Calu3 (cell line): ENCODE measurements at places on chromosomes 2 and 18. TPM values are rescaled to one million over a fixed set of nuclear protein-coding genes. Genes with fewer than 3 reads are reported as not detected.
A peak's percentile ranks its signal among the peaks of the same experiment; 100 is the strongest.

DNA sequence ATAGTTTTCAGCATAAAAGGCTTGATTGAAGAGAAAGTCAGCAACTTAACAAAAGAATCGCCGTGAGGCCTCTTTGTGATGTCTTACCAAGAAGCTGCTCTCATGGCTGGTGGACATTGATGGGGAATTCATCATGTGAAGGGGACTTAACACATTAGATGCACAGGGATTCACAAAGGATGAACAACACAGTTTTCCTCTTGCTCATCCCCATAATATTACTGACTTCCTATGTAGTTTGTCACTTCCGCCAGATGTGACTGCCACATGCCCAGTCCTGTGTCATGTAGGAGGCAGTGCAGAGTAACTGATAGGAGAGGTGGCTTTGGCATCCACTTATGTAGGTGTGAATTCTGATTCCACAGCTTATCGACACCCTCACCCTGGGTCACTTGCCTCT, 232.6 kb upstream of the LYPD1 start:
- DNase-seq: no peak

DNA sequence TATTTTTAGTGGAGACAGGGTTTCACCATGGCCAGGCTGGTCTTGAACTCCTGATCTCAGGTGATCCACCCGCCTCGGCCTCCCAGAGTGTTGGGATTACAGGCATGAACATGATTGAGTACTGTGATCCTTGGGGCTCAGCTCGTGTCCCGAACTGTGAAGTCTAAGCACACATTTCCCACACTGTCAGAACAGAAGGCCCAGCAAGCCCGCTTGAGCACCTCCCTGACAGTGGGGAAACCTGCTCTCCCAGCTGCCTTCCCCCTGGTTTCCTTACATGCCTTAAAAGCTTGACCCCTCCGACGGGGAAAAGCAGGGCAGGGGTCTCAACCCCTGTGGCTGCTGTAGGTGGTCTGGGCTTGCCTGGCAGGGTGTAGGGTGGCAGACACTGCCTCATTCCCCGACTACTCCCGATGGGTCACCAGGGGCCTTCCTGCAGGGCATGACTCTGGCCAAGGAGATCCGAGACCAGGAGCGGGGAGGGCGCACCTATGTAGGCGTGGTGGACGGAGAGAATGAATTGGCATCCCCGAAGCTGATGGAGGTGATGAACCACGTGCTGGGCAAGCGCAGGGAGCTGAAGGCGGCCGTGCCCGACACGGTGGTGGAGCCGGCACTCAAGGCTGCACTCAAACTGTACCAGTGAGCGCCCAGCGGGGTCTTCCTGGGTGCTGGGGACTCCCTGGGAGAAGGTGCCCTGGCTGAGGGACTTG, 10.1 kb downstream of the VIL1 start:
- DNase-seq: no peak

DNA sequence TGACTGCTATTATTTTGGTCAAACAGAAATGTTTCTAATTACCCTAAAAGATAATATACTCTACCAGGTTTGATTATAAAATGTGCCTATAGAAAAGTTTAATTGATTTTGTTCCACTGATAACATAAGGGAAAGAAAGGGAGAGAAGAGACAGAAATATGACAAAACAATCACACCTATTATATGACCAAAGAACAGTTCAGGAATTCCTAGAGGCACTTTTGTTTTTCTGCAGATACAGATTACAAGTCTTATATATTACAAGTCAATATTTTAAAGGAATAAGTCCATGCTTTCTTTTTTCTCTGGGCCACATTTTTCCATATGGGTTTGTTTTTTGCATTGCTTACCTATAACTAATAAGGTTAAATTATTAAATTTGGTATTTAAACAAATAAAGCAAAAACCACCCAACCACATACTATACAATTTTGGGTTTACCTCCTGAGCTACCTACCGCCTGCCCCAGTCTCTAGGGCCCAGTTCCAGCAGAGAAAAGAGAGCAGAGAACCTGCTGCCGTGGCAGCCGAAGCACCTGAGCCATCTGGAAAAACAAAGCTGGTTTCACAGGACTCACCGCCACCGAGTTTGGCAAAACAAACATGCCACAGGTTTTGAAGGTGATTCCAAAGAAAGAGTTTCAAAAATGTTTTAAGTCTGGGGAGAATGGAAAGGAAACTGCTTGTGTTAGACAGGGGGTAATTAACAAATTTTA, 92.1 kb downstream of the DYM start:
- peak; percentile 2 for DNase-seq

CYRIA gene
- 0.19 and 0.22 TPM in 2 replicates for total RNA-seq

DNA sequence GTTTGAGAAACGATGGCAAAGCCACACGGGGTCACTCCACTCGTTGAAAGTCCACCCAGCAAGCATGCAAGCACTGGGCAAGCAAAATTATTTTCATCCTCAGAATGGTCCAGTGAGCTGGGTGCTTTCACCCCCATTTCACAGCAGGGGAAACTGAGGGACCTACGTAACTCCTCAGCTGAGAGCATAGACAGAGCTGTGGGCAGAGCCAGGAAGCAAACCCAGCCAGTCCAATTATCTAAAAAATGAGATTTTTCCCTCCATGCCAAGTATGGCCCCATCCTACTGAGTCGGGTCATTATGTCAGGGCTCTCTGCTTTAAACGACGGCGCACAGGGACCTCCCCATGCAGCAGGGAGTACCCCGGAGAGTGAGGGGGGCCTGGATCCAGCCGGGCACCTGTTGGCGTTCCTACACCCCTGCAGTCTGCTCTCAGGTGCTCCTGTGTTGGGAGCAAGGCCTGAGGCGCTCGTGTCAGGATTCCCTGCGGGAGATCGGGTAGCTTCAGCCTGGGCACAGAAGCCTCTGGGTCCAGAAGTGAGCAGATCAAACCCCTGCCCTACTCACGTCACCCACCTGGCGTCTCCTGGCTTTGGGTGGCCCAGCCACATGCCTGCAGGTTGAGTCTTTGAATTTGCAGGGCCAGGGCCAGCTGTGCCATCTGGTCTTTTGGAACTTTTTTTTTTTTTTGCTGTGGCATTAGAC, 17.3 kb downstream of the TWIST2 start:
- DNase-seq: no peak

MFSD2B gene
- total RNA-seq: 0.37 TPM in 1 of 2 replicates, not detected in the other

DNA sequence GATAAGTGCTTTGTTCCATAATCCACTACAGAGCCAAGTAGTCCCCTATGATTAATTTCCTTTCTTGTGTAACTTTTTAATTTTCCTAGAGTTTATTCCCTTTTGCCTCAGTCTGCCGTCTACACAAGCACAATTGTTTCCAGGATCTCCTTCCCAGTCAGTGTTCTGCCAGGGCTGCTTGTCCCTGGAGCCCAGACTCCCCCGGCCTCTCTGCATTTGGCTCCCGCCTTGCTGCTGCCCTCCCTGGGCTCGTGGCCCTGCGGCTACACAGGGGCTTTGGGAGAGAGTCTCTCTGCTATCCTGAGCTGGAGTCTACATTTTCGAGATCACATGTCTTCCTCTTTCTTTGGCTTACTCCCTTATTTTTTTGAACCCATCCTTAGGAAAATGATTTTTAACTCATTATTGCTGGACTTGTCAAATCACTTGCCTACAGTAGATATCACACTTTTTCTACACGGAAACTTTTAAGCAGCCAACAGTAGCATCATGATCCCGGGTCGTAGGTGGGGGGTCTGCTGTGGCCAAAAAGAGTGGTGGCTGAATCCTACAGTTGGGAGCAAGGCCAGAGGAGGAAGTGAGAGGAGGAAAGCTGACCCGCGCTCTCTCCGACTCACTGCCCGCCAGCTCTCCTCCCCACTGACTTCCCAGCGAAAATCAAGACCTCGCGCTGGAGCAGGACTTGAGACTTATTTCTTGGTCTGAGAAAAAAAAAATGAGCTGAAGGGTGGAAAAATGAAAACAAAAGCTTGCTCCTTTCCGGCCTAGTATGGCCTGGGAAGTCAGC, 9.4 kb downstream of the FBLN7 start:
- no peak for DNase-seq

DNA sequence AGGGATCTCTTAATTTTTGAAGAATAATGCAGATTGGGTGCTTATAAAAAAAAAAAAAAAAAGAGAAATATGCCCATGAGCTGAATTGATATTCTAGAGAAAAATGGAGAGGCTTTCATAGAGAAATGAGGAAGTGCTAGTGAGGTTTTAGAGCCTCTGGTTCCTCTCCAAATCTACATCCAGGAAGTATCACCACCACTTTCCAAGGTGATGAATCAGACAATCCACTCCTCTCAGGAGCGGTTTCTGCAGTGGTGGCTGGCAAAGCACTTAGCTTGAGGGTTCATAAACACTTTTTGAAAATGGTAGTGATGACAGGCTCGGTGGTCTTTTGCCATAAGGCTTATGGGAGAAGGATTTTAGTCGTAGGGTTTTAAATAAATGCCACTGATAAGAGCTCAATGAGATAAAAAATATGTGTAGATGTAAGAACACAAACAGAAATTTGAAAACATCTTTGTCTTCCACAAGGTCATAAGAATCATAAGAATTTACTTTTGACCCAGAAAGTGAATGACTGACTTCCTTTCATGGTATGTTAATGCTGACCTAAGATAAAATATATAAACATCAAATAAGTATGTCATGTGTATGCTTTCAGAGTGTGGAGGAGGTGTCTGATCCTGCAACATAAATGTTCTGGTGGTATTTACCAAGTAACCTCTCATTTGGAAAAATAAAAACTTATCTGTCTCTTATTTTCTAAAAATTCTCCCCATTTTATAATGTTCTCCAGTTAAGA, 42.1 kb upstream of the DSG1 start:
- DNase-seq: no peak

EVA1A gene
- total RNA-seq: 0.42 TPM in 1 of 2 replicates, not detected in the other

TBR1 gene
- 0.07 and 0.34 TPM in 2 replicates for total RNA-seq

CD8A gene
- total RNA-seq: 0.20 and 0.31 TPM in 2 replicates

DYSF gene
- 1.4 and 3.2 TPM in 2 replicates for total RNA-seq

DNA sequence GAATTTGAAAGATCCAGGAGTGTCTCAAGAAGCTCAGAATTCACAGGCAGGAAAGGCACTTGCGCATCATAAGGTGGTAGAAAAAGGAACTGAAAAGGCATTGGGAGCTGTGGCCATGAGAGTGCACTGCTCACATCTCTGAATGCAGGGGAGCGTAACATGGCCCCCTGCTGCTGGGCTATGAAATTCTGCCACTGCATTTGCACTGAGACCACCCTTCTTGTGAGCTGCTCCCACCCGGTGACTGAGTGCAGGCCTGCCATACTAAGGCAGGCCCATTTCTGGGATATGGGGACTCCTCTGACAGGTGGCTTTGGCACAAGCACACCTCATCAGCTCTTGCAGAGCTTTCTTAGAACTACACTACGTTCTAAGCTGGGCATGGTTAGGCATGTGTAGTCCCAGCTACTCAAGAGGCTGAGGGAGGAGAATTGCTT, 25.3 kb upstream of the STARD7 start:
- DNase-seq: no peak
